ENCODE measurements at places on chromosomes 12 and 14.

DNA sequence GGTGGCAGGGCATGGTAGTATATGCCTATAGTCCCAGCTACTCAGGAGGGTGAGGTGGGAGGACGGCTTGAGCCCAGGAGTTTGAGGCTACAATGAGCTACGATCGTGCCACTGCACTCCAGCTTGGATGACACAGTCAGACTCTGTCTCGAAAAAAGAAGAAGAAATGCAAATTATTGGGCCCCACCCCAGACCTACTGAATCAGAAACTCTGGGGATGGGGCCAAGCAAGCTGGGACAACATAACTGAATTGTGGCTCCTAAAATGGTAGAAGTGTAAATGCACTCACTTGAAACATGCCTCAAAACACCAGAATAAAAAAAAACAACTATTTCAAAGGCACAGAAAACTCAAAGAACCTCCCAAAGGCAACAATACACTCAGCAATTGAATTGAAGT, 37.0 kb downstream of the CIT start:
- no peak for DNase-seq

DNA sequence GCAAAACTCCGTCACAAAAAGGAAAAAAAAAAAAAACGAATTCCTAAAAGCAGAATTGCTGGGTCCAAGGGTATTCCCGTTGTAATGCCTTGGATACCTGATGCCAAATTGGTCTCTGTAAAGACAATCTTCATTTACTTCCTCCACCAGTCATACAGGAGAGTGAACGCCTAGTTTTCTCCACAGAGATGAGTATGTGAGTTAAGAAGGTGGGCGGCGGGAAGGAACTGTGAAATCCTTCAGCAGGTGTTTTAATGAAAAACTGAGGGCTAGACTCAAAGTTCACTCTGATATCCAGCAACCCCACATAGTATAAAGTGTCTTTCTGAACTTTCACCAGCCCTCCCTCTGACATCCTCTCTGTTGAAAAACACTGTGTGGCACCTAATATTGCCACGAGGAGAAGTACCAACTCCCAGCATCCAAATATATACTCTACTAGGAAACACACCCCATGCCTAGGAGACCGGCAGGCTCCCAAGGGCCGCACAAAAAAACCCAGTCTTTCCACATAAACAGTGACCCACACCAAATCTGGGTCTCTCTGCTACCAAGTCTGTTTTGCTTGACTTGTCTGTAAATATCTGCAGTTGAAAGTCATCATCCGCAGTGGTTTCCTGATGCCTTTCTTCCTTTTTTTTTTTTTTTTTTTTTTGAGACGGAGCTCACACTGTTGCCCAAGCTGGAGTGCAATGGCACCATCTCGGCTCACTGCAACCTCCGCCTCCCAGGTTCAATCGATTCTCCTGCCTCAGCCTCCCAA, 30.3 kb upstream of the FOXN3 start:
- DNase-seq, result no peak

DNA sequence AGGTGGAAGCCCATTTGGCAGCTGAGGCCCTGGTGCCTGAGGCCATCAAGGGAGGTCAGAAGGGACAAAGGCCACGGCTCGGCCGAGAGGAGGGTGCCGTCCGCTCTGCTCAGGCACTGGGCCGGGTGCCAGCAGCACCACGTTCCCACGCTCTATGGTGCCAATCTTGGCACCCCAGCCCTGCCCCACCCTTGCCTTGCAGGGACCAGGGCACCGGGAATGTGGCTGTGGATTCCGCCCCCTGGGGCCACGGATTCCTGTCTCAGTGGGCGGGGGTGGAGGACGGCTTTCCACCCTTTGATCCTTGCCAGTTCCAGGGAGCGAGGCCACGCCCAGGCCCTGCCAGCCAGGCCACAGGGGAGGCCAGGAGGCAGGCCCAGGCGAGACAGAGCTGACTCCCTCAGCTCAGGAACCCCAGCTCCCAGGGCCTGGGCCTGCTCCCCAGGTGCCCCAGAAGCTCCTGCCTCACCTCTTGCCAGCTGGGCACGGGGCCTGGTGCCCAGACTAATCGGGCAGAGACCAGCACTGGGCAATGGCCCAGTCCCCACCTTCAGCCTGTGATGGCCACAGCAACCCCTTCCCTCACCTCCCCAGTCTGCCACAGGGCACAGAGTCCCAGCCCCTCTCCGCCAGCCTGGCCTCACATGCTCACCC, 26.4 kb upstream of the GPR132 start:
- no peak for DNase-seq

DNA sequence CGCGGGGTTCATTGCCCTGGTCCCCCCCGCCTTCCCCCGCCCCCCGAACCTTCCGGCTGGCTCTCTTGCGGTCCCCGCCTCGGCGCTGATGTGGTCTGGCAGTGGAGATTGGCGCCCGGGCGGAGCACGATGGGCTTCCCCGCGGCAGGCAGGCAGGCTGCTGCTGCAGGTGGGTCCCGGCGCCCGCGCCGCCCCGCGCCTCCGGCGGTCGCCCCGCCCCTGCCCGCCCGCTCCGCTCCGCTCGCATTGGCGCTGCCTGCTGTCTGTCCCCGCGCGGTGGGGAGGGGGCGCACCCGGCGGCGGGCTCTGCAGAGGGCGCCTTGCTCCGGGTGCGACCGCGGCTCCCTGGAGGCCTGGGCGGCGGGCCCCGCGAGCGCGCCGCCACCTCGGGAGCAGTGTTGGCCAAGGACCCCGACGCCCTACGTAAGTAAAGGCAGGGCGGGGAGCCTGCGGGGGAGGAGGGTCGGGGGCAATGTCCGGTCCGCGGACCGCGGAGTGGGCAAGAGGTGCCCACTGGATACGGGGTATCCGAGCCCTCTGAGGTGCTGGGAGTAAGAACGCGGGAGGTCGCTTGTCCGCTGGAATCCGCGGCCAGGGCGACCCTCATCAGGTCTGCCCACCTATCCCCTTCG, at the start of gene AKAP5:
Gene AKAP5, plus strand, starts transcription at position 309 of the 632 bp plus-strand sequence. CDS start 2,896 bp downstream, outside the sequence.
- DNase-seq, result no peak

DNA sequence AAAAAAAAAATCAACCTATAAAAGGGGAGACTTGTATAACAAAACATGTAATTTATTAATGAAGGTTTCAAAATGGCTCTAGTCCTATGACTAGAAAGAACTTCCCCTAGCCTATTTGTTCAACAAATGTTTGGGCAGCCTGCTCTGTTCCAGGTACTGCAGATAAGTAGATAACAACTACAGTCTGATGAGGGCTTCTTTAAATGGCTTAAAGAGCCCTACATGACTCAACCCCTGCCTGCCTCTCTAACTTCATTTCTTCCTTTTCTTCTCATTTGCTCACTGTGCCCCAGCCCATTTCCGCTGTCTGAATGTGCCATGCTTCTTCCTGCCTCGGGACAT, 21.5 kb downstream of the ALDH6A1 start:
- no peak for DNase-seq

- DNase-seq, result no peak
Observed at GRCh38 chr12:62933220-62933601, 1.7 kb downstream of the PPM1H start.

DNA sequence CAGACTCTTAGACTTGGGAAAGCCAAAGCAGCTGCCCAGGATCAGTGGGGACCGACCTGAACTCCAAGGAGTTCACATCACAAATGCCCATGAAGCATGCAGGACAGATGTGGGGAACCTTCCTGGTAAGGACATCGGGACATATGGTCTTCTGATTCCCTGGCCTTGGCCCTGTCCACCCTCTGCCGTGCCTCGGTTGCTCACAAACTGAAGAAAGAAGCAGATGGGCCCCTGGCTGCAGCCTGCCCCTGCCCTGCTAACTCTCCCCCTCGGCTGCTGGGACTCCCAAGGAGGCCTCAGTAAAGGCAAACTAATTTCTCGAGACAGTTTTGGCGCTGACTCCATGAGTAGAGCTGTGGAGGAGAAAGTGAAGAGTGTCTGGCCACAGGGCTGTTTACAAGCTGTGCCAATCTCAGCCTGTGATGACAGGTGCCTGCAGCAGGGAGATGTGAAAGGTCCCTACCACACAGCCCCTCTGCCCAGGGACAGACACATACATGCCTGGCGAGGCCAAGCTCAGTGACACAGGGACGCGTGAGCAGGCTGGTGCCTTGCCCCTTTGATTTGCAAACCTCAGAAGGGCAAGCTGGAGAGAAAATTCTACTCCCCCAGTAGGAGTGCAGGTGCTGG, 48.6 kb downstream of the ISCA2 start:
- no peak for DNase-seq

GRCh38 chr12:25771476-25771875, 187.0 kb upstream of the RASSF8 start:
- no peak for DNase-seq

DNA sequence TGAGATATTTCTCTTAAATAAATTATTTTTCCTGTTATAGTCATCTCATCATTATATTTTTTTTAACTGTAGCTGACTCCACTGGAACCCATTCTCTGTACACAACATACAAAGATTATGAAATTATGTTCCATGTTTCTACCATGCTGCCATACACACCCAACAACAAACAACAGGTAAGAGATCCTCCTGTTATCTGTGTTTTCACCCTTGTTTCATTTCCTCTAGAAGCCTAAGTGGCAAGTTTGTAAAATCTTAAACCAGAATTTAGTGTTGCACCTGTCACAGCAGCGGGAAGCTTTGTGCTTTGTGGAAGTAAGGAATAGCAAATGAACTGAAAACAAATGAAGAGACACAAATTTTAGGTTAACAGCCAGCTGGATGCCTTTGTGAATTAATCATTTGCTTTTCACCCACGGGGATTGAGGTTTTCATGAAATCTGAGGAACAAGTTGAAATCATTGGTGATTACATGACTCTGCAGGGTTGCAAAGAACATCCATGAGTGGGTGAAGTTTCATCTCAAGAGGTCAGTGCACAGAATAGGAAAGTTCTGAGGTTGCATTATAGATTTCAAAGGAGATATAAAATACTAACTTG, 273.9 kb upstream of the RGS6 start:
- DNase-seq, result no peak

GRCh38 chr14:100240668-100241032, 1.7 kb downstream of the YY1 start:
- no peak for DNase-seq

DNA sequence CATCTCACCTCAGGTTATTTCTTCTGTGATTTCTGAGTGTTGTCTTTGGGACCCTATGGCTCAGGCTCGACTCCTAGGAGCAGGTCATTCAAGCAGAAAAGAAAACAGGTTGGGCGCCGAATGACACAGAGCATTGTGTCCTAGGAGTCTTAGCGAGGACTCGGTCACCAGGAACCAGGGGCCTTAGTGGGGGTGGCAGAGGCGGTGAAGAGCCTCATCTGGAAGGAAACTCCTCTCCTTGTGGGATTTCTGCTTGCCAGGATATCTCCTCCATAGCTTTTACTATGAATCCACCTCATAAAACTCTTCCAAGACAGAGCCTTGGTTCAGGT, 630 bp downstream of the PLEKHH1 start:
- DNase-seq, result no peak

DNA sequence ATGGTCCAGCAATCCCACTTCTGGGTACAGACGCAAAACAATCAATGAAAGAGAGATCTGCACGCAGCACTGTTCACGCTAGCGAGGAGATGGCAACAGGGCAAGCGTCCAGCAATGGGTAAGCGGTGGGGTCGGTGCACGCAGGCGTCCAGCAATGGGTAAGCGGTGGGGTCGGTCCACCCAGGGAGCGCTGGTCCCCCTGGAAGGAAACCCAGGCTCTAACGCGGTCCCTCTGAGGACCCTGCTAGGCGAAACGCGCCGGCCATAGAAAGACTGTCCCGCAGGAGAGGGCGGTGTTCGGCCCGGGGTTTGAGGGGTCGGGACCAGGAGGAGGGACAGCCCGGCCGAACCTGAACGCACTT, 618 bp upstream of the PGAM5 start:
- DNase-seq, result no peak

DNA sequence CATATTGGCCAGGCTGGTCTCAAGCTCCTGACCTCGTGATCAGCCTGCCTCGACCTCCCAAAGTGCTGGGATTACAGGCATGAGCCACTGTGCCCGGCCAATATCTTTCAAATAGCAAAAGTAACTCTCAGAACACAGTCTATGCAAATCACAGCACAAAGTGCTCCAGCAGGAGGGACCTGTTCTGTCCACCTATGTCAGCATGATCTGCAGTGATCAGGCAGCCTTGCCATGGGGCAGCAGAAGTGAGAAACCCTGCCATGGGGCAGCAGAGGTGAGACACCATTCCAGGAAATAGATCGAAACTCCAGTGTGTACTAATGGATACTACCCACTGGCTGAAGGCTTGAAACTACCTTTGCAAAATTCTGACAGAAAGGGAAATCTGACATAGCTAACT, 78.5 kb upstream of the EIF5 start:
- DNase-seq, result no peak

DNA sequence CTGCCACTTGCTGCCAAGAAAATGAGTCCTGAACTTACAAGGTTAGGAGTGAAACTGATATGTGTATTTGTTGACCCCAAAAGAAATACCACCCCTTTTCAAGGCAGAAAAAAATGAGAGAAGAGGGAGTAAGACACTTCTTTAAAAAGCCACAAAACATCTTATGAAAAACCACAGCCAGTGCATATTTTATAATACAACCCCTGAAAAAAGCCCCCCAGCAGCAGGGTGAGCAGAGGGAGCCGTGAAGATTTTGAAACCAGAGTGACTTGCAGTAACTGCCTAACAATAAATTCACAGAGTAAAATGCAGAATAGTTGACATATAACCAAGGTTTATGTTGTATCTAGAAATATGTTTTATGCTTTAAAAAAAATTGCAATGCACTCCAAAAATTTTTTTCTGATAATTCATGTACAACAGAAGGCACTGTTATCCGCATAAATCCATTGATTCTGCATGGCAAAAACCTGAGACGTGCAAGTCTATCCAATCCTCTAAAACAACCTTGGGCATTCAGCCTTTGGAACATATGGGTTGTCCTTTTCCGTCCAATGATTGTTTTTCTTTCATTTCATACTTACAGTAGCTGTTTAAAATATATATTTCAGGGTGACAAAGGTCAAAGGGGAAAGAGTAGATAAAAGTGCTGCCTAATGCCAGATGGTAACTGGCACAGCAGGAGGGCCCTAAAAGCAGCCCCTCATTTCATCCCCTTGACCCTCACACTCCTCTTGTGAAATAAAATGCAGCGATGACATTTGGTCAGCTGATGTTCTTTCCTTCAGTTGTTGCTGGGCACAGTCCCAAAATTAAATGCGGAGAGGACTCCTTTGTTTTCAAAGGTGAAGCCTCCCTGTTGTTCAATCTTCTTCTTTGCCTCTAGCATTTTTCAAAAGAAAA, 65.3 kb downstream of the IPO8 start:
- DNase-seq, result no peak

DNA sequence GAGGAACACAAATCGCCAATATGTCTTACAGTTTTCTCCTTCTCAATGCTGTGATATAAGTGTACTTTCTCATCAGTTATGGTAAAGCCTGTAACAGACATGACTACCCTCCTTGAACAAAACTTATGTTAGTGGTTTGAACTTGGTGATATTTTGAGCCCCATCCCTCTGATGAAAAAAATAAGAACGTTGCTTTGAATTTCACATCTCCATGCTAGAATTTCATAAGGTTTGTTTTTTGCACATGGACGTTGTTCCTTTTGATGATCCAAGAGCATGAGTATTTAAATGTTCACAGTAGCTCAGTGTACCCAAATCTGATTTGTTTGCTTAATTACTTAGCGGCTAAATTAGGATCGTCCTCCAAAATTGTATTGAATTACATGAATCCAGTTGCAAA, at the start of gene SLC15A5:
Gene SLC15A5, minus strand, starts transcription at position 101 of the 400 bp plus-strand sequence. Its CDS starts 0 bp downstream, at position 101.
- no peak for DNase-seq

All from NCI-H446 treated with DMSO at 0.1 percent for 48 hours (cell line).